CD4-positive, alpha-beta T cell treated with Interleukin-17A for 1 hour (primary cell): ENCODE measurements at places on chromosomes 4 and X.

GRCh38 chrX:106716004-106716403 lies 10.5 kb upstream of the RNF128 start:
- no peak for DNase-seq

- DNase-seq = no peak
Observed at GRCh38 chrX:30835373-30835772, 53.7 kb downstream of the TAB3 start.

DNA sequence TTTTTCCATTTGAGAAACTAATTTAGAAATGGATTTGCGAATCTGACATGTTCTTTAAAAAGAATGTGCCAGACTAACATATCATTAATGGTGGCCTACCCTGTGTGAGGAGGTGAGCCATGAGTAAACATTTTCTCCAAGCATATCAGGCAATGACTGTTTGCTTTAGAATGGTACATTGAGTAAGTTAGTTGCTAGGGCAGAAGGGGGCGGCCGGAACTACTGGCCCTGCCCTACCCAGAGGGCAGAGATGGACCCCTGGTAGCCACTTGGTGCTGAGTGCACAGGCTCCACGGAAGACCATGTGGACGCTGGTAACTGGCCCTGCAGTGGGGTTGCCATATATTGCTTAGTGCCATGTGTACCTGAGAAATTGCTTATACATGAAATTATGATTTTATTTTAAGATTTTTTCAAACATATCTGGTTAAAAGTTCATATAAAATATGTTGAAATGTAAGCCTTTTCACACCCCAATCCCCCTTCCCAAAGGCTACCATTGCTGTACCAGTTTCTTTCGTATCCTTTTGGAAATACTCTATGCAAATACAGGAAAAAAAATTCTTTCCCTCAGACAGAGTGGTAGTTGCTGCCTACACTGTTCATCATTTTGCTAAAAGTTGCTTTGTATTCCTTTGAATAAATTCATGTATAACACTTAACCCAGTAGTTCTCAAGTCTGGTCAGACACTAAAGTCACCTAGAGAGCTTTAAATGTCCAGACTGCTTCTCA lies 8.8 kb downstream of the FNIP2 start:
- DNase-seq = no peak

DNA sequence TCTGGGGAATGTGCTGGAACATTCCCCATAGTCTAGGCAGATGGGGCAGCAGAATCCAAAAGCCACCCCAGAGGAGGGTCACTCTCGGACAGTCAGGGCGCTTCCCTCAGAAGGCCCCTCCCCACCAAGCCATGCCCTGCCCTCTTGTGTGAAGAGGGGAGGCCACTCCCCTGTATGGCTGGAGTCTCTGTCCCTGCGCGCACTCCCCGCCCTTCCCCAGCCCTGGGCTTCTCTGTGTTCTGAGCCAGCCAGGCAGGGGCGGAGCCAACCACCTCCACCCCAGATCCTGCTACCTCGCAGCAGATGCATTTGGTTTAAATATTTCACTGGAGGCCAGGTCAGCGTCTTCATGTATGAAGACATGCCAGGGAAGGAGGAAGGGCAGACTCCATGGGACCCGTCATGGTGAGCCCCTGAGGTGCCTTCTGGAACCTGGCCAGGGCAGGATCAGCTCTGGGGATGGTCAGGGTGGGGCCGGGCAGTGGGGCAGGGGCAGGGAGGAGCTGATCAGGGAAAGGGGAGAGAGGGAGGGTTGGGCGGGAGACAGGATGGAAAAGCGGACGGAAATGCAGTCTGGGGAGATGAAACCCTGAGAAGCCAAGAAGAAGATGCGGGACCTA lies 107.3 kb downstream of the ADRA2C start:
- no peak for DNase-seq

GRCh38 chr4:143486314-143486713 lies 27.2 kb upstream of the SMARCA5 start:
- no peak for DNase-seq

DNA sequence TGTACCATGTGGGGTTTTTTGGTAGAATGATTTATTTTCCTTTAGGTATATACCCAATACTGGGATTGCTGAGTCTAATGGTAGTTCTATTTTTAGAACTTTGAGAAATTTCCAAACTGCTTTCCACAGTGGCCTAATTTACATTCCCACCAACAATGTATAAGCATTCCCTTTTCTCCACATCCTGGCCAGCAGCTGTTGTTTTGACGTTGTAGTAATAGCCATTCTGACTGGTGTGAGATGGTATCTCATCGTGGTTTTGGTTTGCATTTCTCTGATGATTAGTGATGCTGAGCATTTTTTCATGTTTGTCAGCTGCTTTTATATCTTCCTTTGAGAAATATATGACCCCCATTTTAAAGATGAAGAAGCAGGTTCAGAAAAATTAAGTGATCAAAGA lies 153.7 kb downstream of the CBR4 start:
- DNase-seq = no peak

DNA sequence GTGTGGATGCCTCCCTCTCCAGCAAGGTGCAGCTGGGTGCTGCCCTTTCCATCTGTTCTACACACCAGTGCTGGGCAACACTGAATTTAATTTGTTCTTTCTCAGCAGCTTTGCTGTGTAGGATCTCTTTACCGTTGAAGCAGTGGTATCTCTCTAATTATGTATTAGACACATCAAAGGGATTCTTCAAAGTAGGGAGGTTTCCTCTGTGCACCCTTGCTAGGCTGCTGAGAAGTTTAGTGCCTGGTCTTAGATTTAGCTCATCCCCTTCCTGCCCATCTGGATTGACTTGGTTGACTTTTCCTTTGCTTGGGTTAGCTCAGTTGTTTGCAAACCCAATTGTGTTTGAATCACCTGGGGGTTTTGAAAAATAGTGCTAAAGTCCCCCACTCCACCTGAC lies 27.8 kb upstream of the LDB2 start:
- no peak for DNase-seq

- no peak for DNase-seq
Observed at GRCh38 chr4:26871611-26872010, 11.0 kb downstream of the STIM2 start.

DNA sequence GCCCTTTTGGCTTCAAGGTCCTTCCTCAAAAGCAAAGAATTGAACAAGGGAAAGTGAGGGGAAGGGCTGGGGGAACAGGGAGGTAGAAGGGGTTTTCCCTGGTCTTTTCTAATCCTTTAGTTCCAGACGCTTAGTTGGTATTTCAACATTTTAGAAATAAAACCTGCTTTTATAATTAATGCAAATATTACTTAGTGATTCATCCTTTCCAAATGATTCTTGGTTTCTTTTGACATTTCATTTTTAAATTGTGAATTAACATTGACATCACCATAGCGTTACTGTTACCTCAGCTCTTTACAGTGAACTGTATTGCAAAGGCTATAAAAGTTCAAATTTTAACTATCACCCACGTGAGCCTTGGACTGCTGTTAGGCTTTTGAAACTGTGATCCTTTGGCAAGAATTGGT lies 20.9 kb downstream of the NFKB1 start:
- no peak for DNase-seq

- no peak for DNase-seq
Observed at GRCh38 chr4:102439812-102440211, 61.3 kb upstream of the NFKB1 start.

- no peak for DNase-seq
Observed at GRCh38 chr4:88963817-88964216, 93.2 kb downstream of the FAM13A start.

DNA sequence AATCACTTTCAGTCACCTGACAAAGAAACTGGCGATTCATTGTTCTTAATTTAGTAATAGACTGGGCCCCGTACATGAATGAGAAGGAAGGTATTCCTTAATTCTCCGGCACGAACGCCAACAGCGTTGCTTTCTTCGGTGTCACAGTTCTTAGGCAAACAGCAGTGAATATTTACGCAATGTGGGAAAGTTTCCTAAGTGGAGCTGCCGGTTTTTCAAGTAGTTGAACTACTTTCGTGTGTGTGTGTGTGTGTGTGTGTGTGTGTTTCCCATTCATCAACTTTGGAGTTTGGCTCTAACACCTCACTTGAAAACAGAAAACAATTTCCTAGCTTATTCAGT lies 651 bp downstream of the NXT2 start:
- DNase-seq = no peak

DNA sequence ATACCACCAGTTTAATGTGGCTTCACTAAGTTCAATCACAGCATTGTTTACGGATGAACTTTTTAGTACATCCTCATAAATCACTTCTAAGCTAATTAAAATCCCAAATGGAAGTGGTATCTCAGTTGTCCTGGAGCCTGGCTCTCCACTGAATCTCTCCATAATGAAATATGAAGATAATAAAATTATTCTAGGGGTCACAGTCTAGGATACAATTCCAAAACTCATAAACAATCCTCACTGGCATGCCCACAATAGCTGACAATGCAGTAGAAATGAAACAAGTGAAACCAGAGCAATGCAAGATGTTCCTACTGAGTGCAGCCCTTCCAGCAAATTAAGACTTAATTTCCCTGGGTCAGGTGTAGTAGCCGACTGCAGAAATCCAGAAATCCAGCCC lies 47.3 kb upstream of the FAM9B start:
- DNase-seq = no peak

GRCh38 chr4:2472187-2472586 lies 3.3 kb downstream of the RNF4 start:
- no peak for DNase-seq

DNA sequence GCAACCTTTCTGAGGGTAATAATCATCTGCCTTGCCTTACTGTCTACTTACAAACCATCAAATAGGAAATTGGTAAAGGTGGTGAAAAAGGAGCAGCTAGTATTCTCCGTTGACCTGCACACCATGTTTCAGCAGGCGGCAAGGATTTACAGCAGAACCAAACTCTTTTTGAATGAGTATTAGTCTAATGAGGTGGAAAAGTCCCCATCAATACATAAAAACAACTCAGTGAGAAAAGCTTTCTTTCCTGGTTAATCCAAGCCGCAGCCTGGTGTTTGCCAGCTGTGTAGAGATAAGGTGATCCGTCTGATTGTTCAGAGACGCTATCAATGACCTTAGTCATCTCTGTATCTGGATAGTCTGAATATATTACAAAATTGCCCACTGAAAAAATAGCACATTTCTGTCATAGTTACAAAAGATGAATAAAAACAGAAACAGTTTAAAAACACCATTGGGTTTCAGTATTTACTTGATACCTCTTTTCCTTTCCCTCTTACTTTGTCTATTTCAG lies 110.4 kb upstream of the TBC1D9 start:
- no peak for DNase-seq

- DNase-seq = no peak
Observed at GRCh38 chr4:15237648-15238230, 190.1 kb upstream of the C1QTNF7 start.

DNA sequence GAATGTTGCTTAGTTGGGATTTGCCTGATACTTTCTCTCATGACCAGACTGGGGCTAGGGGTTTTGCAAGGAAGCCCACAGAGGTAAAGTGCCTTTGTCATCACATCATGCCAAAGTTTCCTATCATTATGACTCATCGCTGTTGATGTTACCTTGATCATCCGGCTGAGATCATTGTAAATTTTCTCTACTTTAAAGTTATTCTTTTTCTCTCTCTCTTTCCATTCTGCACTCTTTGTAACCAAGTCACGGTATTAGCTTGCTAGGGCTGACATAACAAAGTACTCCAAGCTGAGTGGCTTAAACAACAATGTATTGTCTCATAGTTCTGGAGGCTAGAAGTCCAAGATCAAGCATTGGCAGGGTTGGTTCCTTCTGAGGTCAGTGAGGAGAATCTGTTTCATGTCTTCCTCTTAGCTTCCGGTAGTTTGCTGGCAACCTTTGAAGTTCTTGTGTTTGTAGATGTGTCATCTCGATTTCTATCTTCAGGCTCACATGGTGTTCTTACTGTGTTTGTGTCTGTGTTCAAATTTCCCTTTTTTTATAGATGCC lies 113.0 kb downstream of the DTHD1 start:
- DNase-seq = peak; percentile 75

DNA sequence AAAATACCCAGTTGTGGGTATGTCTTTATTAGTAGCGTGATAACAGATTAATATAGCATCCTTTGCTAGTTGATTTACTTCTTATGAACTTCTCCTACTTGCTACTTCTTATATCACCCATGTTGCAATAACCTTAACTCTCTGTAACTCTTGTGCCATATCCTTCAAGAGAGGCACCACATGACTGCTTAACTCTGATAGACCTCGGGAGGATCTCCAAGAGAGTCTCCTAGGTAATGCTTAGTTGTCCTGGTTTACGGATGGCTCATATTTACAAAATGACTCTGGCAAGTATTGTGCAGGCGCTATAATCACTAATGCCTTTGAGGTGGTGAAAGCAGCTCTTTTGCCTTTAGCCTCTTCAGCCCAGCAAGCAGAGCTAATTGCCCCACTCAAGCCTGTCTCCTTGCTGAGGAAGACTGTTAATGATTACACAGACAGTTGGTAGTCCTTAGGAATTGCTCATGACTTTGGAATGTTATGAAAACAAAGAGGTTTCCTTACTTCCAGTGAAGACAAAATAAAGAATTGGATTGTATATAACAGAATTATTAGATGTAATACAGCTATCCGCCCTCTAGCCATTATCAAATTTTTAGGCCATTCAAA lies 1305.8 kb downstream of the PCDH7 start:
- DNase-seq = no peak

GRCh38 chrX:103918050-103918449 lies 44.4 kb upstream of the TMSB15B start:
- peak; percentile 52 for DNase-seq

- DNase-seq = no peak
Observed at GRCh38 chrX:1502241-1502640, 34.7 kb downstream of the P2RY8 start.

- peak; percentile 58 for DNase-seq
Observed at GRCh38 chrX:2500803-2501558, at the start of the genes DHRSX and ZBED1. Gene DHRSX (minus strand): TSS chrX:2500976. CDS start chrX:2500925, 51 bp downstream. Gene ZBED1 (minus strand): TSS chrX:2500976. CDS start chrX:2490719, 10,257 bp downstream.

DNA sequence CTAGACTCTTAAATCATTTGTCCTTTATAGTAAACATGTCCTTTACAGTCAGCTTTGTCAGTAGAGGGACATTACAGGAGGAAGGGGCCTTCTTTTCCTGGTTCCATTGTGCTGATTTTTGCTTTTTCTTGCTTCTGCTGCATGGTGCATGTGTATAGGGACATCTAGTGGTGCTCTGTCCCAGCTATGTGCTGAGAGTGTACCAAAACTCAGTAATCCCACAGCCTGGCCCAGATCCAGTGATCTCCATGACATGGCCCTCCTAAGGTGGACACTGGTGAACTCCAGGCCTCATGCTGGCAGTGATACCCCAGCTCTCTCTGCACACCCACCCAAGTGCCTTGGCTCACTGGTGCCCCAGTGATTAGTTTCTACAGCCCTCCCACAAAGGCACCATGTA lies 45.2 kb downstream of the MAGEB17 start:
- no peak for DNase-seq

DNA sequence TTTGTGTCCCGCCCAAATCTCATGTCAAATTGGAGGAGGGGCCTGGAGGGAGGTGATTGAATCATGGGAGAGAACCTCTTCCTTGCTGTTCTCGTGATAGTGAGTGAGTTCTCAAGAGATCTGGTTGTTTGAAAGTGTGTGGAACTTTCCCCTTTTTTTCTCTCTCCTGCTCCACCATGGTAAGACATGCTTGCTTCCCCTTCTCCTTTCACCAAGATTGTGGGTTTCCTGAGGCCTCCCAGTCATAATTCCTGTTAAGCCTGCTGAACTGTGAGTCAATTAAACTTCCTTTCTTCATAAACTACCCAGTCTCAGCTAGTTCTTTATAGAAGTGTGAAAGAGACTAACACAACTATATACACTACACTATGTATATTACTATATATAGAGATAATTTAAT lies 697.8 kb upstream of the HS3ST1 start:
- no peak for DNase-seq

GRCh38 chr4:53183754-53184153 lies 182.1 kb downstream of the SCFD2 start:
- no peak for DNase-seq

- DNase-seq = peak; percentile 31
Observed at GRCh38 chr4:143538979-143539669, 25.6 kb downstream of the SMARCA5 start.

GRCh38 chr4:38724475-38724808 lies 58.3 kb downstream of the TLR10 start:
- DNase-seq = no peak
